ENCODE measurements at places on chromosomes 13 and 19.
A peak's percentile ranks its signal among the peaks of the same experiment; 100 is the strongest.

- DNase-seq, result no peak
Observed at GRCh38 chr13:49636705-49637104, 8.4 kb downstream of the ARL11 start.

- peak; percentile 25 for DNase-seq
Observed at GRCh38 chr13:19759669-19760068, 23.1 kb downstream of the PSPC1 start.

- DNase-seq, result peak; percentile 30
Observed at GRCh38 chr19:39448271-39448670, 2.9 kb downstream of the SUPT5H start.

GRCh38 chr19:36060430-36060829, 5.7 kb downstream of the WDR62 start:
- DNase-seq, result peak; percentile 61

DNA sequence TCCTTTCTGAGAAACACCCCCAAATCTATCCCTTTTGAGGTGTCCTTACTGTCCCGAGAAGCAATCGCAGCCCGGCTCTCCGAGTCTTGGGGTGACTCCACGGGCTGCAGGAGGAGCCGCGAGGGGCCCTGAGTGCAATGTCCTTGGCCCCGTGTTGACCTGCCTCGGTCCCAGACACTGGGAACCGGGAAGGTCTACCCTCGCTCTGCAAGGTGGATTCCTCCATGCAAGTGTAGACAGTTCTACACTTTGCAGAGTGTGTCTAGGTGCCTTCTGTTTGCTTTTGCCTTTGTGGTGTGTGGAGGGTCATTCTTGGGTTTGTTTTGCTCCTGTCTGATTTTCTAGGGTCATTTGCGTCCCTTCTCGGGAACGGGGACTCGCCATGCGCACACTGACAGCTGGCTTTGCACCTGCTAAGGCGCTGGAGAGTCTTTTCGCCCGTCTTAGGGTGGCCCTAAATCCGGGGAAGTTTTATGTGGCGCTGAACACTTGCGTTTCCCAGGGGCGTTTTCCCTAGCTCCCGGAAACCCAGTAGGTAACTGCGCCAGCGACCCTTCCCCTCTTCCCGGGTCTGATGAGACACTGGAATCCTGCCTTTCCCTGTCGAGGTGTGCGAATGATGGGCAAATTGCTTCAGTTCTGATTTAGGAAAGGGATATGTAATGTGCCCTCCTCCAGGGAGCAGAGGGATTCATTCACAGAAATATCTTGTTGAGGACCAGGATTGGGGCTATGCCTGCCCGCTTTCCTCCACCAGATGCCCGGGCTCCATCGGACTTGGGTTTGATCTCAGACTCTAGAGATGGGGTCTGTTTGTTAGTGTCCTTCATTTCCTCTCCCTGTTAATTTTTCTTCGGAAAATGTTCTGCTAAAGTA, 755 bp downstream of the SERTM1 start:
- no peak for DNase-seq

- DNase-seq, result no peak
Observed at GRCh38 chr13:95075506-95075905, 225.7 kb downstream of the ABCC4 start.

DNA sequence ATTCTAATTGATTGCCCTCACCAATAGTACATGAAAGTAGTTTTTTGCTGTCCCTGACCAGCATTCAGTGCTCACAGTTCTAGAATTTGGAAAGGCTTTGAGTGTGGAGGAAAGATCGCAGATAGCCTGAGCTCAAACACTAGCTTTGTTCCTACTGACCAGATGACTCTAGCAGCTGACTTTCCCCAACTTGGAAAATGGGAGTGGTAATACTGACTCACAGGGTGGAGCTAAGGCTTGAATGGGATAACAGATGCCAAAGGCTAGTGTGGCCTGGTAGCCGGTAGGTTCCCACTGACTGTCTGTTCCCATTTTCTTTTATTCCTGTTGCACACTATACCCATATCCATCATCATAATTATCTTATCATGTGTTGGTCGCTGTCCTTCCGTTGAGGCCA, 3.7 kb downstream of the ZSCAN22 start:
- DNase-seq, result peak; percentile 88

GRCh38 chr13:101977475-101977874, 424.4 kb downstream of the FGF14 start:
- DNase-seq, result peak; percentile 12

DNA sequence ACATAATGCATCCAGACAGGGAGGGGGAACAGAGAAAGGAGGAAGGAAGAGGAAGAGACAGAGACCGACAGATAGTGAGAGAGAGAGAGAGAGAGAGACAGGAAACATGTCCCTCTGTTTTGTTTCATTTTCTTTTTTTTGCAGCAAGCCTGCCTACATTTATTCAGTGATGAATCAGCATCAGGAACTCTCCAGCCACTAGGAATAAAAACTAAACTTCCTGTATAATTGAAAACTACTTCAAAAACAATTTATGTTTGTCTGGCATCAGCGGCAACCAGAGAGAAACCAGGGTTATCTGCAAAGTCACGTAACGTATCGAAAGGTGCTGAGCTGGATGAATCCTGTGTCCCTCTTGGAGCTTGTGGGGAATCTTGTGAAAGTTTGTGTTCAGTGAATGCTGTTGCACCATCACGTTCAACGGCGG, 148.6 kb upstream of the SOX21 start:
- DNase-seq, result peak; percentile 39

GRCh38 chr13:72643311-72643989, 84.0 kb downstream of the MZT1 start:
- peak; percentile 55 for DNase-seq

- DNase-seq, result no peak
Observed at GRCh38 chr13:52393572-52394357, 12.2 kb downstream of the THSD1 start.

GRCh38 chr19:1070931-1071791, 4.2 kb downstream of the ARHGAP45 start:
- no peak for DNase-seq

DNA sequence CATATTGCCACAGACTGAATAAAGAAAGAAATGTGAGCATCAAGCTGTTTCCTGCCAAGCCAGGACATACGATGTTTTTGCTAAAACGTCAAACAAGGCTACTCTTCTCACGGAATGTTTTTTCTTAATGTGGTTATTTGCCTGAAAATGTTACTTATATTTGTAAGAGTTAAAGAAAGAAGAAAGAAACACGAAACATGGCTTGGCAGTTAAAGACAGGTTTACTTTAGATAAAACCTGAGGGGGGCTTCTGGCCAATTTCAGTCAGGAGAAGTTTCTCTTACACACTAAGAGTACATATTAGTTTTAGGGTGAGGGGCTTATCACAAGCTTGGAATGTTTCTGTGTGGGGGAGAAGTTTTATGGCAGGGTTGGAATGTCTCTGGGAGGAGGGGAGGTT, 4.4 kb upstream of the OR10H4 start:
- DNase-seq, result no peak

DNA sequence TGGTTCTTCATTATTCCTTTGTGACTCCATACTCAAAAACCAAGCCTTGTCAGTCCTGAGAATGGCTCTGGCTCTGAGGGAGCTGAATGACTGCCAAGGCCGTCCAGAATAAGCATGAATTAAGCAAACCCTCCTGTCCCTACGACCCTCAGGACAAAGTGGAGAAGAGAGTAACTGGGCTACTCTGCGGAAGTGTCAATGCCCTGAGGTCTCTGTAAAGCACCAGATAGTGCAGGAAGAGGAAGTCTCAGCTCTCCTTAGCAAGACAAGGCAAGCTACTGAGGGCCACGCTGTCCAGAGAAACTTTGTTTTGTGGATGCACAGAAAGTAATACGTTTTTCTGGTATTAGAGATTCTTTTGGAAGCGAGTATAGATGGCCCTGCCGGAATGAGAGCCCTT, 94.1 kb downstream of the RNASEH2B start:
- no peak for DNase-seq

DNA sequence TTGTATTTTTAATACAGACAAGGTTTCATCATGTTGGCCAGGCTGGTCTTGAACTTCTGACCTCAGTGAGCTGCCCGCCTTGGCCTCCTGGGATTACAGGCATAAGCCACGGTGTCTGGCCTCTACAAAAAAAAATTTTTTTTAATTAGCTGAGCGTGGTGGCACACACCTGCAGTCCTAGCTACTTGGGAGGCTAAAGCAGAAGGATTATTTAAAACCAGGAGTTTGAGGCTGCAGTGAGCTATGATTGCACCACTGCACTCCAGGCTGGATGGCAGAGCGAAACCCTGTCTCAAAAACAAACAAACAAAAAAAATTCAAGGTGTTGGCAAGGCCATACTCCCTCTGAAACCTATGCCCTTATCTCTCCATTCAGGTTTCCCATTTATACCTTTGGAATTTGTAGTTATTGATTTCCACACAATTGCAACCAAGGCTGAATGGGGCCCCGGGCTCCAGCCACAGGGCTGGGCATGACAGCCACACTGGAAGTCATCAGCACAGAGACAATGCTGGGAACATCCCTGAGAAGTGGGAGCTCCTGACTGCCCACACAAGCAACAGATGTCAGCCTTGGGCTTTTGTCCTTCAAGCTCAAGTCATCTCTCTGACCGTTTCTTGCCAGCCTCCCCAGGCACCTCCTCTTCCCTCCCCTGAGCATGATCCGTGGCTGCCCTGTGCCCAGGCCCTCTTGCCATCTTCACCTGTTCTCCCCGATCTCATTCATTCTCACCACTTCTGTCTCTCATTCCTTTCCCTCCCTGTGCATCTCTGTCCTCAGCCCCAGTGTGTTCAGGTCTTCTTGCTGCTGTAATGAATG, 27.2 kb upstream of the CALM3 start:
- DNase-seq, result no peak

DNA sequence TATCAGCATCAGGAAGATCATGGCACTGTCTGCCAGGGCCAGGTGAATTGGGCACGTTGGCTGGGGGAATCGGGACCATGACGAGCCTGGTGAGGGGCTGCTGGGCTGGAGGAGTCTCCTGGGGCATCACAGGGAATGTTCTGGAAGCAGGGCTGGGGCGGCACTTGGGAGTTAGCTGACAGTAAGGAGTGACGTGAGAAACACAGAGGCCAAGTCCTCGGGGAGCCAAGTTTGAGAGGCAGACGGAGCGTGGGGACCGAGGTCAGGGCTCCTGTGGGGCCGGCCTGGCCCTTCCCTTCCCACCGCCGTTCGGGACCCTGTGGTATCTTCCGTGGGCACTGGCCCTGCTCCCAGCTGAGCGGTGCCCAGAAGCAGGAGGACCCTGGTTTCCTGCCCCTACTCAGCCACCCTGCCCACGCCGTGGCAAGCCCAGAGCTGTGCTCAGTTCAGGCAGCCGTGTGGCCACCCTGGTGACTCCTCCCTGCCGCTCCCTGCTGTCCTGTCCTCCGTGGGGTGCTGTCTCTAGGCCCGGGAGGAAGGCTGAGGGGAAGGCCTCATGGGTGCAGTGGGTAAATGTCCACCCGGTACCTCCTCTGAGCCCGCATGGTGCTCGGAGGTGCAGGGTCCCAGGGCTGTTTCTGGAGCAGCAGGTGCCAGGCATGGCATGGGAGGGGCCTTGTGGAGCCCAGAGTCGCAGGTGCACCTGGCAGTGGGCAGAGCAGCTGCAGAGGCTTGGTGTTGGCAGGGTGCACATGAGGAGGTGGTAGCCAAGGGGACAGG, 25.2 kb downstream of the CRTC1 start:
- no peak for DNase-seq

DNA sequence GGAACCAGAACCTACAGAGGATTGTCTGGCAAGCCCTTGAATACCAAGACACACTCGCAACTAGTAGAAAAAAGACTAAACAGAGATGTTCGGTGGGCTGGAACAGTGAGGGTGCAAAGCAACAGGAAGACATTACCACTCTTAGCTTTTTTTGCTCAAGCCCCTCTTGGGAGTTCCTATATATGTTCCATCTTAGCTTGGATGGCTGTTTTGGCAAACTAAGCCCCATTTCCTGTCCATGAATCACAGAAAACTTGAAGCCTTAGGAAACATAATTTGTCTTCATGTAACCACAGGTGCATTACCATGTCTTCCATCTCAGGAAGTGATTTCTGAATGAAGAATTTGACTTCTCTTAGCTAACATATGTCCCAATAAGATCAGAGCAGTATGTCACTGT, 446.3 kb downstream of the OLFM4 start:
- DNase-seq, result no peak

DNA sequence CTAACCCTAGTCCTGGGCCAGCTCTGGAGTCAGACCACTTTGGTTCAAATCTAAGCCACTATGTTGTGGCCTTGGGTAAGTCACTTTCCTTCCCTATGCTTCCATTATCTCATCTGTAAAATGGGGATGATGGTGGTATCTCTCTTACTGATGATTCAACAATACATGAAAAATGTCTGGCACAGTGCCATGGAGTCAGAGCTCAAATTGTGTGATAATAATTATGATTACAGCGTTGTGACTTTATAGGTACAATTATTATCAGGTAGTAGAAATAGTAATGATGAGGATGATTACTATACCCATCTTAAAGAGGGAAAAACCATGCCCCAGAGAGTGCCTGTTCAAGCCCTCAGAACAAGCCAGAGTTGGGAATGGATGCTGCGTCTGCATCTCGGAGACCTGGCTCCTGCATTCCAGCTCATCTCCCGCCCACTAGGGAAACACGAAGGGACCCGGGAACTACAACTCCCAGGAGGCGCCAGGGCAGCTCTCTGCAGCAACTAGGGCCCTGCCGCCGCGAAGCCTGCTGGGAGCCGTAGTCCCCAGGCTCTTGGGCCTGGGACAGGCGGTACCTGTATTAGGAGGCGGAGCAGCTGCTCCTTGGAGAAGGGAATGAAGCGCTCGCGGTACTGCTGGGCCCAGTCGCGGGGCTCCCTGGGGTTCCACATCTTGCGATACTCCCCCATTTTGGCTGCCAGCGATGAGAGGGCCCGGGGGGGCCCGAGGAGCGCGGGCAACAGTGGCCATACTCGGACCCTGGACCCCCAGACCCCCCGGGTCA, 832 bp downstream of the TMEM143 start:
- DNase-seq, result peak; percentile 89

GRCh38 chr13:75491376-75491775, 9.4 kb upstream of the TBC1D4 start:
- no peak for DNase-seq

GRCh38 chr19:12314553-12314952, 18.9 kb downstream of the ZNF563 start:
- DNase-seq, result no peak

DNA sequence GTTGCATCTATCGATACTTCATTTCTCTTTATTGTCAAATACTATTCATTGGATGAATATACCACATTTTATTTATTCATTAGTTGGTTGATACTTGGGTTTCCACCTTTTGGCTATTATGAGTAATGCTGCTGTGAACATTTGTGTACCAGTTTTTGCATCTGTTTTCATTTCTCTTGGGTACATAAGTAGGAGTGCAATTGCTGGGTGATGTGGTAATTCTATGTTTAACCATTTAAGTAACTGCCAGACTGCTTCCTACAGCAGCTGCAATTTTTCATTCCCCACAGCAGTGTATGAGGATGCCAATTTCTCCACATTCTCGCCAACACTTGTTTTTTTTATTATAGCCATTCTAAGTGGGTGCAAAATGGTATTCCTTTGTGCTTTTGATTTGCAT, 2.6 kb downstream of the KCNJ14 start:
- peak; percentile 70 for DNase-seq

Measured in fibroblast of mammary gland (primary cell).